ENCODE measurements at places on chromosomes 7 and 10.
A peak's percentile ranks its signal among the peaks of the same experiment; 100 is the strongest.

DNA sequence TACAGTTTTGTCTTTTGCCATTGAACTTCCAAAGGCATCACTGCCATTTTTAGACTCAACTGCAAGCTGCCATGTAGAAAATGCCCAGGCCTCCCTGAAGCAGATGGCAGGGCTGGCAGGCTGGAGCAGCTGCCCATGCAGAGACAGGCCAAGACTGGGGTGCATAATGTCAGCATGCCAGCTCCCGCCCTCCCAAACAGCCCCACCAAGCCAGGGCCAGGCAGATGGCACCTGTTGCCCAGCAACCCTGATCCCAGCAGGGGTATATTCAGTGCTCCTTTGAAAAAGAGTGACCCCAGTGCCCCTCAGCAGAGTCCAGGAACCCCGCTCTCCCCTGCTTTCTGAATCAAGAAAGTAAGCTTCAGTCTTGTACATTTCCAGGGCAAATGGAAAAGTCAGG, 32.6 kb downstream of the VSTM4 start:
- DNase-seq = no peak

GRCh38 chr10:6018422-6018821, 41.1 kb upstream of the IL15RA start:
- no peak for DNase-seq

- DNase-seq = no peak
These were observed 170.2 kb upstream of the MKI67 start for GRCh38 chr10:128296253-128297007.

- DNase-seq = no peak
These were observed 60.5 kb downstream of the LAMB4 start for GRCh38 chr7:108069646-108070045.

- DNase-seq = no peak
These were observed 240.4 kb downstream of the ABCA13 start for GRCh38 chr7:48411619-48412018.

GRCh38 chr10:102133373-102134195, 744 bp downstream of the PPRC1 start:
- DNase-seq = peak; percentile 60

DNA sequence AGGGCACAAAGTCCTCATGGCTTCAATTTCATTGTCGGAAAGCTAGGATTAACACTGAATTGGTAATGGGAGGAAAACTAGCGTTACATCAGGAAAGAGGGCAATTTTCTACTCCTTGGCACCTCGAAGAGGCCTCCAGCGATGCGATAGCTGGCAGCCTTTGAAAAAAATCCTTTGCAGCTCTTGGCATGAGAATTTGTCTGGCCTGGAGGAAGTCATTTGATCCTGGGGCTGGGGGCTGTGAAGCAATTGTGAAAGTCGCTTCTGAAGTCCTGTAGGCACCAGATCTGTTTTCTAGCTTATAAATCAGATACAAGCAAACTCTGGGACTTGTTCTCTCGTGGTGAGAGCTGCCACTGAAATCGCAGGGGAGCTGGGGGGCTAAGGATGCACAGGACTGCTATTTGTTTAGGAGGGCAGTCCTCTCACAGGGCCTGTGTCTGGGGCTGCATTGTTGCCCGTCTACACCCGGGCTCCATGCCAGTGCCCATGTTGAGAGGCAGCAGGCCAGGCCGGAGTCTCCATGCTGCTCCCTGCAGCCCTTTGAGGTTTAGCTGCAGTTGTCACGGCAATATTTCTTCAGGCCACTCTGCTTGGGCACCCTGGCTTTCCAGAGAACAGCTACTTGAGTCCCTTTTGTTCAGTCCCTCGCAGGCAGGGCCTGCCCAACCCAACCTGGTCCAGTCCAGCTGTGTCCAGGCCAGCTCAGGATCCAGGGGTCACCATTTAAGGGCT, 206.8 kb upstream of the LYZL1 start:
- no peak for DNase-seq

DNA sequence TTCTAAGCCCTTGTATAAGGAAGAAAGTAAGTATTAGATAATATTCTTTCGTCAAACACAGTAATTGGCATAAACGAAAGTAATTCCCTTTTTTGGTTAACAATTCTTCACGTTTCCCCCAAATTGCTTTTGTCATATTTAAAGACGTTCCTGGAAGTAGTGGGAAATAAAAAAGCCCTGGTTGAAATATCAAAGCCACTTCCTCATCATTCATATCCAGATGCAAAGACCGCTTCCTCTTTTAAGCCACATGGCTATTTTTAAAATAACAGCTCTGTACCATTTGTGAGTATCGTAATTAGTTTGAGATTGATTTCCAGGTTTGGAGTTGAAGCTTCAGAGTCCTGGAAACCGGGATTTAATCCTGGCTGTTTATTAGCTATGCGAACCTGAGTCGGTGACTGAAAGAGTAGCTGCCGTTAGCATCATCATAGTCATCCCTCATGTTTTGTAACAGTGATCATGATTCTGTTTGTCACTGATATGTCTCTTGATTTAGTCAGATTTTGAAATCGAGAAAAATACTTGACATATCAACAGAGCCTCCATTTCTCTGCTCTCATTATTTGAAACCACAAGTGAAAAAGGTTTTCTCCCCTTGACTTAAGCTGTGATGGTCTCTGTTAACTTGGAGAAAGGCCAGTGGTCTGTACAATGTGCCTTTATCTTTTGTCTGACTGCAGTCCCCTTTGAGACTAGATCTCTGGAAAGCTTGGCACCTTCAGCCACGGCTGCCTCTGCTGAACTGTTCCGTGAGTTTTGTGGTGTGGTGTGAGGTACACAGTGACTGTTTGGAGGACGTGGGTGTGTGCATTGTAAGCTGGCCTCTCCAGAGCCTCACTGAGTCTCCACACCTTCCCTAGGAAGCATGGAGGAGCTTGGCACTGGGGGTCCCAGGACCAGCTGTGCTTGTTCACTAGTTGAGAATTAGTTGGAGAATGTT, 18.1 kb downstream of the OPTN start:
- no peak for DNase-seq

DNA sequence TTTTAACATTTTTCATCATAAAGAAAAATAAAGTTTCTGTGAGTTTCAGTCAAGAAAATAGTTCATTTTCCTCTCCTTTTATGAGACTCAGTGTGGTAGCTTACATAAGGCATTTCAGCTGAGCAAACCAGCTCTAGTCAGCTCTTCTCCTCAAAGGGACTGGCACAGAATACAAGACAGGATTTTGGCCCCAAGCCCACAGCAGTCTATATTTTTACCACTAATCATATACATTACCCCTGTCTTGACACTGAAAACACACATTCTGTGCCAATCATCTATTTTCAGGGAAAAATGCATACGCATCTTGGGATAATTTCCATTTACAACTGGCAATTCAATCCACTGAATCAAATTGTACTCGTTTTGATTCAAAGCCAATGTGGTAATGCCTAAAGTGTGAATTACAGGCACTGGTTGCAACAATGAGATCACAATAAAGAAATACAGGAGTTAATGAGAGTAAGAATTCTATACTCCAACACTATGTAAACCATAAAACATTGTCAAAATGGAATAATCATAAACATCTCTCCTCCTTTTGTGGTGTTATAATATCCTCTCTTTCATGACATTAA, 186.4 kb downstream of the CACNA2D1 start:
- DNase-seq = no peak

- DNase-seq = no peak
These were observed 29.8 kb upstream of the PODXL start for GRCh38 chr7:131586259-131586658.

DNA sequence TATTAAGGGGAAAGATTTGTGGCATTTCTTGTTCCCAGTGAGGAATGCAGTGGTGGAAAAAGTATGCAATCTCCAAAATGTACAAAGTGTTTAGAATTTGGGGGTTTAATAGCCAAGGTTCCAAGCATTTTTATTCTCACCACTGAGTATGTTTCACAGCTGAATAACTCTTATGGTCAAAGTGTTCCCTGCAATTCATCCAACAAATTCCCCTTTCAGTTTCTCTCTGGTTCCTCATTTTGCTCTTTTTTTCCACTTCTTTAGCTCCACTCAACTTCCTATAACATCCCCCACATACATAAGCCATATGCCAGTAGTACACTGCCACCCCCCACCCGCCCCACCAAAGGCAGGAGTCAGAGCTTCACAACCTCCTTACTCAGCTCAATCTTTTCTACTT, 4.6 kb downstream of the HECW1 start:
- no peak for DNase-seq

- DNase-seq = no peak
These were observed 12.2 kb downstream of the MRLN start for GRCh38 chr10:59741048-59741447.

GRCh38 chr10:102112210-102112817, 7.9 kb downstream of the LDB1 start:
- no peak for DNase-seq

DNA sequence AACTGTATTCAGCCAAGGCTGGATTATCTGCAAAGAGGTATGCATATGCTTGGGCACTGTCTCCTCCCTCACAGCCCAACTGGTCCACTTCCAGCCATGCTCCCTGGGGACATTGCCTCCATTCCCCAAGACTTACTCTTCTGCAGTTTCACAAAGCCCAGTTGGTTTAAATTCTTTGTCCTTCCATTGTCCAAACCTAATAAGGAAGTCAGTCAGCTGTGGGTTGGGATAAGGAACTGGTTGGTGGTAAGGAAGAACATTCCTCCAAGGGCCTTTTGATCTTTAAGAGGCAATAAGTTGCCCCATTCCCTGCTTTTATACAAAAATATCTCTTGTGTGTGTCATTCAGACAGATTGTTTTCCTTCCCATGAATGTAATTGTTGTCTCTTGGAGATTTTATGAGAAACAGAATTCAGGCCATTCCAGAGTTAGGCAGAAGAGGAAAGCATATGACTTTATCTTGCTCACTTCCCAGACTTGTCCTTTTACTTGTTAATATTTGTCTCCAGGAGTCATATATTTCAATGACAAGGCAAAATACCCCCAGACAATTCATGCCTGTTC, 673.7 kb downstream of the SUGCT start:
- peak; percentile 96 for DNase-seq

All from brain microvascular endothelial cell (primary cell).